ENCODE measurements at places on chromosomes 1 and 21.

- peak; percentile 82 for DNase-seq
These were observed at the start of gene SUMO3 for GRCh38 chr21:44817914-44818639. TSS of gene SUMO3 (minus strand) at chr21:44818062. CDS start at chr21:44817968, 94 bp downstream.

DNA sequence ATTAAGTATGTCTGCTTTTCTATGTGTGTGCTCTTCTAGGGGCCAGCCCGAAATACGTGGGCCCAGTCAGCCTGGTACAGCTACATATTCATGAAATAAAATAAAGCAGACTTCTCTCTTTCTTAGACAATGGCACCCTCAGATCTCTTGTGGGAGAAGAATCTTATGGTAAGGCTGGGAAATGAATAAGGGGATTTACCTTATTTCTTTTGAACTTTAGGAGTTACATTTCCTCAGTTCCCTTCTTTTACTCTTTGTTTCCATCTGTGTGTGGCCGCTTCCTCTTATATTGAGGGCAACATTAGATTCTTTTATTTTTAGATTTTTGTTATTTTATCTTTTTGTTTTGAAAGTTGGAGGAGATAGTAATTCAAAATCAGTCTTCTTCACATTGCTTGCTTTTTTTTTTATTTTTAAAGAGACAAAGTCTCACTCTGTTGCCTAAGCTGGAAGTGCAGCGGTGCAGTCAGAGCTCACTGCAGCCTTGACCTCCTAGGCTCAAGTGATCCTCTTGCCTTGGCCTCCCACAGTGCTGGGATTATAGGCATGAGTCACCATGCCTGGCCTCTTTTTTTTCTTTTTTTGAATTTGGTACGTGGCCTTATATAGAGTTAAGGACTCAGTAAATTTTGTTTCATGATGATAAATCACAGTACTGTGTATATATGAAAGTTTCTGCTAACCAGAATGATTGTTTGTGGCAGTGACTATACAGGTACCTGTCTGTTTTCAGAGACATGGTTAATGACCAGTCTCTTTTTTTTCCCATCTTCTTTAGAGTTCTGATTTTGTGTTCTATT, 9.1 kb downstream of the LAMC1 start:
- DNase-seq: no peak

DNA sequence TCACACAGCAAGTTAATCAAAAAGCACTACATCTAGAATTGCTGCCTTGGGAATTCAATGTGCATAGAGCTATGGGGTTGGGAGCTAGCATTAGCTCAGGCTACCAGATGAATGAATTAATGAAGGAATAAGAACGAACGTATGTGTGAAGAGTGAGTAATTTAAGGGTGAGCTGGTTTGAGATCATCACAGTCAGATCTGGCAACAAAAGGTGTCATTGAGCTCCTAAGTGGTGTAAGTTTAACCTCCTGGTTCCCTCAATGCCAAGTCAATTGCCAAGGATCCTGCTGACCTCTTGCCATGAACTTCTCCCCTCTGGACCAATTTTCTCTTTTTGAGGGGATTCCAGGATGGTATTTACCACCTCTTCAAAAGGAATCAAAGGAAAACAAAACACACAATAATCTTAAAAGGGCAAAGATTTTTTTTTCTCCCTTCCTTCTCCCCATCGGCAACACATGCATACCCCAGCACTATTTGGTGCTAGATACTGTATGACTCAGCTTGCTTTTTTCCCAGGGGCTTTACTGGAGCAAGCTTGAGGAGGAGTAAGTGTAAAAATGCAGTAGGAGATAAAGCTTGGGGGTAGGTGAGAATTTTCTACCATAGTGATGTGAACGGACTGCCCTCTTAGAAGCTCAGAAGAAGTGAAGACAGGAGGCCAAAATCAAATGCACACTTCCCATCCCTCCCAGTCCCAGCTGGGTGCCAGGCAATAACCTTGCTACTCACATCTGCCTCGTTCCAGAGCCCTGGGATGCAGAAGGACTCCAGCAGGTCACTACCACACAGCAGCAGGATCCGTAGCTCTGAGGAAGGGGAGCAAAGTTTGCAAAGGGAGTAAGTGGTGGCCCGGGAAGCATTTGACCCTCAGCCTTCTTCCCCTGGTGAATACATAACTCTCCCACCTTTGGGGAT, 92.0 kb downstream of the LAMC2 start:
- DNase-seq: no peak

DNA sequence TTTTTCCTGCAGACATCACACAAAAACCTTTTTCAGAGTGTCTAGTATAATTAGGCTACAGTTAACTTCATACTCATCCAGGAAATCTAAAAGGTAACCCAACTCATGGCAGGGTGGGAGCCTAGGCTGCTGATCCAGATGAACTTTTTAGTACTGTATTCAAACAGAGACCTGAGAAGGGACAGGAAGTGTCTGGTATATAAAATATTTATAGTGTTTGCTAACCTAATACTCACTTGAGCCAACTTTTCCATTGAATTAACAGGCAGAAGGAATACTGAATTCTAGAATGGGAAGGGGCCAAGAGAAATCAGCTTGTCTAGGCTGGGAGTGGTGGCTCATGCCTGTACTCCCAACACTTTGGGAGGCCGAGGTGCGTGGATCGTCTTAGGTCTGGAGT, 22.2 kb upstream of the NKAIN1 start:
- DNase-seq: no peak

GRCh38 chr21:45982092-45982757, 655 bp downstream of the COL6A1 start:
- DNase-seq: peak; percentile 20

DNA sequence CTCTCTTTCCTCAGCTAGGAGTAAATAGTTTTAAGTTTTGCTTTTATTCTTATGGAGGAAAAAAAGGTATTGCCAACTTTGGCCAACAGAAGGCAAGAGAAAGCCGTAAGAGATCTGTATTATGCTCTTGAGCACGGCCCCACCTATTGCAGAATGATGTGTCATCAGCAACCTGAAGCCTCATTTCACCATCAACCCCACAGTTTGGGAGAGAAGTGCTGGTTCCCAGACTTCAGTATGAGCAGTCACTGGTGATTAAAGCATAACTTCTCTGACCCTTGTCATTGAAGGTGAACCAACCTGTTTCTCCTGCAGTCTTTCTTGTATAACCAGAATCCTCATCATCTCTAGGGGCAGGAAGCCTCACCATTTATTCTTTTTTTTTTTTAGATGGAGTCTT, 100.2 kb downstream of the SIPA1L2 start:
- no peak for DNase-seq

- no peak for DNase-seq
These were observed 165.2 kb upstream of the SAMSN1 start for GRCh38 chr21:14711287-14711686.

GRCh38 chr1:25810341-25811299, 9.1 kb upstream of the MTFR1L start:
- DNase-seq: peak; percentile 66

DNA sequence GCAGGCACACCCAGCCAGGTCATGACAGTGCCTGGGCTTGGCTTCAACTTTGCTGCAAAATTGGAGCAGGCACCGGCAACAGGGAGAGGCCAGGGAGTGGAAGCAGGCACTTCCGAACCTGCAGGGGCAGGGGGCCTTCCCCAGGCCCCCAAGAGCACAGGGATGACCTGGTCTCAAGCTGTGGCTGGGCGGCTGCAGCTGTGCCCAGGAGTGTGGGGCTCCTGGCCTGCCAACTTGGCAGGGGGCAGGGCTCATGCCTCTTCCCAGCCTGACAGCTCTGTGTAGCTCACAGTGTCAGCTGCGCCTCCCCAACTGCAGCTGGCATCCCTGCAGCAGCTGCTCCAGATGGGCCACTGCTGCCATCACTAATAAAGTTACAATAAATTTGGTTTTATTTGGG, 51.5 kb upstream of the SCYL3 start:
- peak; percentile 45 for DNase-seq

DNA sequence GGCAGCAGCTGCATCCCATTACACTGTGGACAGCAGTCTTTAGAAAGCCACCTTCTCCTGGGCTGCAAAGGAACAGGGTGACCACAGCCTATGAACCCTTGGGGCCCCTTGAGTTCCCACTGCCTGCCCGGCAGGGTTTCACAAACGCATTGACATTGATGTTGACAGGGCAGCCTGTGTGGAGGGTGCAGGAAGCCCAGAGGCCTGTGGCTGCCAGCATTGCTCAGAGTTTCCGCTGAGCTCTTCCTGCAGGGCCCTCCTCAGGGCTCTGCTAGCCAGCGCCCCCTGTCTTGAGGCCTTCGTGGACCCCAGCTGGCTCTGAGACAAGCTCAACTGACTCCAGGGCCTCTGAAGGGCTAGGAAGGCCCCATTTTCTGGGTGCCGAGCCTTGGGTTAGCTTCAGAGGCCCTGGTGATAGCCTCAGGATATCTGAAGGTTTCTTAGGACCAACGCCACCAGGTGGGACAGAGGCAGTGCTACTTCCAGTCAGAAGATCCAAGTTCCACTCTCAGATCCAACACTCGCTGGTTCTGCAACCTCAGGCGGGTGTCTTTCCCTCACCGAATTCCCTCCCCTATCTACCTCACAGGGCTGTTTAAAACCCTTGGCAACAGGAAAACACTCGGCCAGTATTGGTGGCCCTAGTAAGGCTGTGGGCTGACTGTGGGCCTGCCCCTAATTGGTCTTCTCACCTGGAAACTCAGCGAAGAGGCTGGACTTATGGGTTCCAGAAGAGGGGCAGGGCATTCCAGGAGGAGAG, 27.2 kb upstream of the EPS8L3 start:
- DNase-seq: no peak

GRCh38 chr21:31351960-31352359, 7.9 kb upstream of the TIAM1 start:
- no peak for DNase-seq

DNA sequence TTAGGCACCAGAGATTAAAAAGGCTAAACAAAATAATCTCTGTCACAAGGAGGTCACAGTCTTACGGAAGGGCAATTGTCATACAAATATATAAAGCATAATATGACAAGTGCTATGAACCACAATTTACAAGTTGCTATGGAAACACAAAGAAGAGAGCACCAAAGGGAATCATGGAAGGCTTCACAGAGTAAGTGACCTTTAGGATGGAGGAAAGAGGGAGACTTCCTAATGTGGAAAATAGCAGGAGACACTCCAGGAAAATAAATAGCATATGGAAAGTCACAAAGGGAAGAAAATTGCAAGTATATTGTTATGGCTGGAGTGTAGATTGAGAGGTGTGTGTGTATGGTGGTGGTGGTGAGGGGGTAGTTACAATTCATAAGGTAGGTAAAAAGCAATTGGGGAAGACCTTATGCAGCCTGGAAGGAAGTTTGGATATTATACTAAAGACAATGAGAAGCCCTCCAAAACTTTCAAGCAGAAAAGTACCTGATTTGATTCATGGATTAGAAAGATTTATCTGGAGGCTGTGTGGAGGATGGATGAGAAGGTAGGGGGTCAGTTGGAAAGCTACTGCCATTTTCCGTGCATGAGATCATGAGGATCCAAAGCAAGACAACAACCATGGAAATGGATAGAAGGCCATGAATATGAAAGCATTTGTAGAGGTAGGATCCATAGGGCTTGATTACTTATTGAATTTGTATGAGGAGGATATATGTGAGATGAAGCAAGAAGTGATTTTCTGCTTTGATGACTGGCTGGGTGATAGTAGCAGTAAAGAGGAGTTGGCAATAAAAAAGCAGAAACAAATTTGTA, 61.7 kb downstream of the SAMSN1 start:
- DNase-seq: no peak

DNA sequence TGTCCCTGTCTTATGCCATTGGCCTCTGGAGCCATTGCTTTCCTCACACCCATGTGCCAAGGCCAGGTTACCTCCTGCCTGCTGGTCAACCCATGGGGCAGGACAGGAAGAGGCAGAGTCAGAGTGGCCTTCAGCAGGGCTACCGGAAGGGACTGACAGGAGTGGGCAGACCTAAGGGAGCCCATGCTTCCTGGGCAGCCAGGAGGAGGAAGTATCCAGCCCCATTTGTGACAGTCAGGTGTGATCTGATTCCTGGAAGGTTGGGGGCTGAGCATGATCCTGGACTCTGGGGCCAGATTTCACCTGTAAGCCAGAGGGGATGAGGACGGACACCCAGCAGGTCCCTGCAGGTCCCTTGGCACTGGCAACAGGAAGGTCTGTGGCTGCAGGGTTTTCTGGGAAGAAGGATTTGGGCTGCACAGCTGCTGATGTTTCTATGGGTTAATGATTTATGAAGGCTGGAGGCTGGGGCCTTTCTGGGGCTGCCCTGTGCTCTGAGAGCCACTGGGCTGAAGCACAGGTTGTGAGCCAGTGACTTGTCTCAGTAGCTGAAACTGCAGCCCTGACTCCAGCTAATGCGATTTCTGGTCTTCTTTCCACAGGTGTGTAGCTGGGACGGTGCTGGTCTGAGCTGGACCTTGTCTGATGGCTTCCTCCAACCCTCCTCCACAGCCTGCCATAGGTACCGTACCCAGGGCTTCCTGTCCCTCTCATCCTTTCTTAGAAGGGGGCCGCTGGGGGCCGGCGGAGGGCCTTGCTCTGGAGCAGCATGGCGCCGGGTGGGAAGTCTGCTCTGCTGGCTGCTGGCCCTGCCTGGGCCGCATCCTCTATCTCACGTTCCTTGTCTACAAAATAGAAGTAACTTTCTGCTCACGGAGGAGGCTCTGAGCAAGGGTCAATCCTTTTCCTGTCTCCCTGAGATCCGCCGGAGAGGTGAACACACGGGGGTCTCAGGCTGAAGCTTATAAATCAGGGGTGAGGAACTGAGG, 40.7 kb downstream of the ARHGEF10L start:
- DNase-seq: no peak

- no peak for DNase-seq
These were observed 45.7 kb upstream of the TSPAN2 start for GRCh38 chr1:115134850-115135480.

GRCh38 chr1:56564615-56565014, 14.7 kb downstream of the PLPP3 start:
- DNase-seq: no peak

- no peak for DNase-seq
These were observed 12.7 kb upstream of the PLEKHM2 start for GRCh38 chr1:15671430-15671829.
